ENCODE measurements at places on chromosomes 4 and X.
A peak's percentile ranks its signal among the peaks of the same experiment; 100 is the strongest.

DNA sequence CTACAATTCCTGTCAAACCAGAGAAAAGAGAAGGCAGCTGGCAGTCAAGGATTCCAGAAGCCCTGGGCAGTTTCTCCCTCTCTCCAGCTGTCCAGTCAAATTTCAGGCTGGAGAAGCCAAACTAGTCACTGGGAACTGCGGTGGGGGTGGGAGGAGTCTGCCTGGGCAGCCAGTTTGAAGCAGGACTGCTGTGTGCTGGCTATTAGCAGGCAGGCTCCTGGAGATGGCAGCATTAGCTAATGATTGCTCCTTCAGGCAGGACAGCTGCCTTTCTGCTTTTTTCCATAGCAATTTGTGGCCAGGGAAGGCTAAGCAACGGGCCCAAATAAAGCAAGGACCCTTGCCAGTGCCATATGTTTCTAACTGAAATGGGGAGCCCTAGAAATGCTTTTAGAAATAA lies 44.7 kb upstream of the FGF13 start:
- no peak for DNase-seq

DNA sequence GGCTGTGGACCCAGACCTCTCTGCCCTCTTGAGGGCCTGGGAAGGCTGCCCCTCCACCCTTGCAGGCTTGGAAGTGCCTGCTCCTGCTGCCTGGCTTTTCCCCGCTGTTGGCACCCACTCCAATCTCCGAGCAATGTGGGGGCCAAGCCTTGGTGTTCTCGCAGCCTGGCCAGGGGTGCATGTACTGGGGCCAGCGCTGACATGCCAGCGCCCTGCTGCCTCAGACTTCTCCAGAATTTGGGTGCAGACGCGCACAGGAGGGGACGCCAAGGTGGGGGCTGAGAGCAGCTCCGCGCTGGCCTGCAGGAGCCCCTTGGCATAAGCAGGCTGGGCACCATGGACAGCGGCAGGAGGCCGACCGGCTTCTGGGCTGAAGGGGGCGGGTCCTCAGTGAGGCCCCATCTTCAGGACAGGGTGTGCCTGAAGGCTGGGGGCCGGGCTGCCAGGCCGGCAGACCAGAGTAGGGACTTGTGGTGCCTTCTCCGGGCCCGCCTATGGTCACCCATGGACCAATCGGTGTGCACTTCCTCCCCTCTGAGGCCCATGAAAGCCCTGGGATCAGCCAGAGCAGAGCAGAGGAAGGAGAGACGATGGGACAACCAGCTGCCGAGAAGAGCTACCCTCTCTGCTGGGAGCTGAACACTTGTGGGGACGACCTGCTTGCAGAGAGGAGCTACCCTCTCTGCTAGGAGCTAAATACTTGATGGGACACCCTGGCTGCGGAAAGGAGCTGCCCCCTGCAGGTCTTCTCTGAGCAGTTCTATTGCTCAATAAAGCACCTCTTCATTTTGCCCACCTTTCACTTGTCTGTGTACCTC lies 118.3 kb downstream of the DNAAF6 start:
- DNase-seq: no peak

DNA sequence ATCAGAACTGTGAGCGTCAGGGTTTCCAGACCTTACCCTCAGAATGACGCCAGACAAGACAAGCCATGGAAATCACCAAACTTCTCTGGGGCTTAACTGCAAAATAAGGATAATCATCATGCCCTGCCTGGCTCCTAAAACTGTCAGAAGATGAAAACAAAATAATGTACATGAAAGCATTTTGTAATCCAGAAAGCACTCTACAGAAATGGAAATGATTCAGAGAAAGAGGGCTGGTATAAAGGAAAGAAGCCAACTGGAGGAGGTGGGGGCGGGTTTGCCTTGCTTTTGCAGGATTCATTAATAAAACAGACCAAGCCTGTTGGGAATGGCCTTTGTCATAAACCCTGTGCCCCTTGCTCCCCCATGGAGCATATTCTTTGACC lies 47.3 kb downstream of the SEPSECS start:
- no peak for DNase-seq

- peak; percentile 5 for DNase-seq
These were observed 67.5 kb upstream of the BMP3 start for GRCh38 chr4:80963051-80963450.

- DNase-seq: peak; percentile 25
These were observed 5.0 kb downstream of the NAF1 start for GRCh38 chr4:163161536-163162205.

DNA sequence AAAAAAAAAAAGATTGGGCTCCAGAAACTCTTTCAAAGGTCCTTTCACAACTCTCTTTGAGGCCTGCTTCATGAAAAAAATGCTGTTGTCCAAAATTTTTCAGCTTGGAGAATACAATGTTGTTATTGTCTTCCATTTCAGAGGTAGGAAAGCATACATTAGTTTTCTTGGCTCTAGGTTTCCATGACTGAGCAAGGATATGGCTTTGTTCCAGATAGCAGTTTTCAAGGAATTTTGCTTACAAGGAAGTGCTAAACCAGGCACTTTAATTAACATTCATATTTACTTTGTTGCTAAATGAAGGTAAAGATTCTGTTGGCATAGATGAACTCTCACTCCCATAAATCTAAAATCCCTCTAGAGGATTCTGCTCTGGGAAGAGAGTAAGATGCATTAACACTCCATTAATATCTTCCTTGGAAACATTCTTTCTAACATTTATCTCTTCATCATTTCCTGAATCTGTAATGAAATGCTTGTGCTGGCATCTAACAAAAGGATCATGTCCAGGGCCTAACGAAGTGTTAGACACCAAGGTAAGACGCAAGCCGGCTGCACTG lies 118.4 kb downstream of the COL25A1 start:
- no peak for DNase-seq

GRCh38 chrX:20838477-20838876 lies 535.7 kb upstream of the CNKSR2 start:
- no peak for DNase-seq

DNA sequence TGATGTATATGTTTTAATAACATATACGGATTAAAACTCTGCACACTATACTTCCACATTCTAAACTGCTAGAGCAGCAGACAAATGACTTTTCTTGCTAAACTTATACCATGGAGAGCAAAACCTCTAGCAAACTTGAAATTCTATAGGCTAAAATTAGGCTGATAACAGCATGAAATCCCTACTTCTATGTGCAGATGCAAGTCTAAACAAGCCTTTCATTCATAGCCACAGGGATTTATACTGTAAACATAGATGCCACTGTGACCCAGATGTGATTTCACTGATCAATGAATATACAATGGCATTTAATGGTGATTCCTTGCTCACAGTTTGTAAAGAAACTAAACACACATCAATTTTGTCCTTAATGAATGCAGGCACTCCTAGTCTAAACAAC lies 151.0 kb downstream of the ANTXR2 start:
- DNase-seq: no peak

DNA sequence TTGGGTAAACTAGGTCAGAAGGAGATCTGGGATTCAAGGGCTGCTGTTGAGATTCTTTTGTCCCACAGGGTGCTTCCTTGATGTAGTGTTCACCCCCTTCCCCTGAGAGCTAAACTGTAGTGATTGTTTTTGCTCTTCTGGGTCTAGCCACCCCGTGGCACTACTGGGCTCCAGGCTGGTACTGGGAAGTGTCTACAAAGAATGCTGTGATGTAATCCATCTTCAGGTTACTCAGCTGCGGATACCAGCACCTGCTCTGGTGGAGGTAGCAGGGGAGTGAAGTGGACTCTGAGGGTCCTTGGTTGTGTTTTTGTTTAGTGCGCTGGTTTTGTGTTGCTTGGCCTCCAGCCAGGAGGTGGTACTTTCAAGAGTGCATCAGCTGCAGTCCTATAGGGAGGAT lies 365.5 kb downstream of the ZNF674 start:
- DNase-seq: no peak

DNA sequence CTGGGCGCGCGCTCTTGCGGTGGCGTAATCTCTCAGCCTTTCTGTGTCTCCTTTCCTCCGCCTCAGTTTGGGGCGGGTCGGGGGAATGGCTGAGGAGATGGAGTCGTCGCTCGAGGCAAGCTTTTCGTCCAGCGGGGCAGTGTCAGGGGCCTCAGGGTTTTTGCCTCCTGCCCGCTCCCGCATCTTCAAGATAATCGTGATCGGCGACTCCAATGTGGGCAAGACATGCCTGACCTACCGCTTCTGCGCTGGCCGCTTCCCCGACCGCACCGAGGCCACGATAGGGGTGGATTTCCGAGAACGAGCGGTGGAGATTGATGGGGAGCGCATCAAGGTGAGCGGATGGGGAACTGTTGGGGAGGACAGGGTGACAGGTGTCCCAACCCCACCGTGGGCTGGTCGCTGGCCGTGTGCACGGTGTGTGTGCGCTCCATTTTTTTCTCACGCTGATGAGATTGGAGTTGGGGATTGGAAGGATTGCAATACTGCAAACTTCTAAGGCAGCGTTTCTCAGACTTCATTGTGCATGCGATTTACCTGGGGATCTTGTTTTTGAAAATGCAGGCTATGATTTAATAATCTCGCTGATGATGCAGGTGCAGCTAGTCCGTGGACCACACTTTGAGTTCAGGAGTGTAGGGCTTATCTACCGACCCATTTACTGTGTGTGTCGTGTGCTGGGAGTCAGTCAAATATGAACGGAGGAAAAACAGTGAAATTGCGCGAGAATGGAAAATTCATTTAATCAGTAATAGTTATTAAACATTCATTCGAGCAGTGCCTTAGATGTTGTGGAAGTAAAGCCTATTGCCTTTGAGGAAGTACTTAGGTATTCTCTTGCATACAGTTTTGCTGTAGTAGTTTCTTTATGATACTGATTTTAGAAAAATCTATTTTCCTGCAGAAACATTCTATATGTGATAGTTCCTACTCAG lies at the start of gene RAB33B:
Gene RAB33B, plus strand, starts transcription at position 11 of the 935 bp plus-strand sequence. Its CDS starts 75 bp downstream, at position 86.
- DNase-seq: no peak

GRCh38 chrX:136130931-136131833 lies 16.2 kb upstream of the FHL1 start:
- peak; percentile 16 for DNase-seq

- peak; percentile 14 for DNase-seq
These were observed 1.8 kb upstream of the HSD17B10 start for GRCh38 chrX:53435997-53436396.

DNA sequence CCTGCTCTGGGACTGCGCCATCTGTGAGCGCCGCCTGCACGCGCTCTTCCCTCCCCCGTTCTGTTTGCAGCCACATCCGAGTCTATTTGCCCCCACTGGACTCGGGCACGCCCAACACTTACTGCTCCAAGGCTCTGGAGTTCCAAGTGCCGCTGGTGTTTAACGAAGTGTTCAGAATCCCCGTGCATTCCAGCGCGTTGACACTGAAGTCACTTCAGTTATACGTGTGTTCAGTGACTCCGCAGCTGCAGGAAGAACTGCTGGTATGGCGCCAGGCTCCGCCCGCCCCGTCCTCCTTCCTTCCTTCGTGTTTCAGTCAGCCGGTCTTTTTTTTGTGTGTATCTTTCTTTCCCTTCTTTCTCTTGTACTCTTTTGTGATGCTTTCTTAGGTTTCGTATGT lies 30.7 kb upstream of the CLCN4 start:
- DNase-seq: no peak

All from amniotic stem cell (primary cell).